ENCODE measurements at places on chromosomes 13 and 19. TPM values are rescaled to one million over a fixed set of nuclear protein-coding genes. Genes with fewer than 3 reads are reported as not detected.

DNA sequence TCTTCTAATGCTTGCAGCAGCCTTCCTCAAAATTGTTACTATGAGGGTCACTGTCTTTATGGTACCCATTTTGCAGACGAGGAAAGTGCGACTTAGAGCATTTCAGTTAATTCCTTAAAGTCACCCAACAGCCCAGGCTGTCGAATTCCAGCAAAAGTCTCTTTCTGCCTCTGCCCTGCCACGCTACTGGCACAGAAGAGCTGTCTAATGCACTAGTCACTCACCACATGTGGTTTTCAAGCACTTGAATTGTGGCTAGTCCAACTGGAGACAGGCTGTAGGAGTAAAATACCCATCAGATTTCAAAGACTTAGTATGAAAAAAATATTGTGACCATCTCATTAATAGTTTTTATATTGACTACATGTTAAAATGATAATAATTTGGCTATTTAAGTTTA lies 1.7 kb downstream of the FPR1 start:
- no peak for ATAC-seq

- no peak for ATAC-seq
Observed at GRCh38 chr19:32316034-32316433, 29.4 kb upstream of the ZNF507 start.

DNA sequence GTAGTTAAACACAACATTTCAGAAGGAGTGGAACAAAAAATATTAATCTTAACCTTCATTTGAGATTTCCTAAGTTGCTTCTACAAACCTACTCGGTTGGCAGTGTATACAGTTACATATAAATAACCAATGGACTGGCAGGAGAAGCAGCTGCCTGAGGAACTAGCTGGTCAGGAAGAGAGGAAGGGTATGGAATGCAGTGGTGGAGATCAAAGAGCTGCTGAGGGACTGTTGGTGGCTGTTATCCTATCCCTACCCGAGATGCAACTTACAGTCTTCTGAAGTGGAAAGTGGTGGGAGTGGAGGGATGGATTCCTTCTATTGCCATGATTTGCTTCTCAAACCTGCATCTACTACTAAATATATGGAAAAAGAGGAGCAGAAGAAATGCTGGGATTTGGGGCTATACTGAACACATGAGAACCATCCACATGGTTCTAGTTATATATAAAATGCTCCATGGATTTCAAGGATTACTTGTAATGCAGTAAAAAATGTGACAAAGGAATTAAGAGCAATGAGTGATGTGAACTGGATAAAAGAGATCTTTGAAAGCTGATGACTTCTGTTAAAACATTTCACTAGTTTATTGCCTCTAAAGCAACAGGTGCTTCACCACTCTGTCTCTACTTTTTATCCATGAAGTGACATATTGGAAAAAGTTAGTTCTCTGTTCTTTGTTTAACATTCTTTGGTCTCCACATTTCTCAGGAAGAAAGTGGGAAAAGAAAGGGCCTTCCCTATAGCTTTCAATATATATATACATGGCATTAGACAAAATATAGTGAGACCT lies 29.9 kb downstream of the MICU2 start:
- ATAC-seq = no peak

DNA sequence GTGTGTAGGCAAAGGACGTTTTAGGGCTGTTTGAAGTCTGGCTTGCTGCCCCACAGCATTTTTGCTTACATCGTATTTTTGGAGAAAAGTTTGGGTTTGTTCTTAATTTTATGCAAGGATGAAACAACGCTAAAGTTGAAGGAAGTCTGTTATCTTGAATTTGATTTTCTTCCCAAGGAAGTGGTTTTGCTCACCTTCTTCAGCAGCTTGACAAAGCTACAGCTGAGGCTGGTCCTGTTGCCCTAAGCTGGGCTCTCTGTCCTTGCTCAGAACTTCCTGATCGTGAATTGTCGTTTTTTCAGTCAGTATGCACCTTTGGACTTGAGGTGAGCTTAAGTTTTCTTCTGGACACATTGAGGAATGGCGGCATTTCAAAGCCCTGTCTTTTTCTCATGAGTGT lies 62.1 kb upstream of the GSX1 start:
- ATAC-seq = no peak

Gene C1QTNF9B
- total RNA-seq = 2.6 TPM

DNA sequence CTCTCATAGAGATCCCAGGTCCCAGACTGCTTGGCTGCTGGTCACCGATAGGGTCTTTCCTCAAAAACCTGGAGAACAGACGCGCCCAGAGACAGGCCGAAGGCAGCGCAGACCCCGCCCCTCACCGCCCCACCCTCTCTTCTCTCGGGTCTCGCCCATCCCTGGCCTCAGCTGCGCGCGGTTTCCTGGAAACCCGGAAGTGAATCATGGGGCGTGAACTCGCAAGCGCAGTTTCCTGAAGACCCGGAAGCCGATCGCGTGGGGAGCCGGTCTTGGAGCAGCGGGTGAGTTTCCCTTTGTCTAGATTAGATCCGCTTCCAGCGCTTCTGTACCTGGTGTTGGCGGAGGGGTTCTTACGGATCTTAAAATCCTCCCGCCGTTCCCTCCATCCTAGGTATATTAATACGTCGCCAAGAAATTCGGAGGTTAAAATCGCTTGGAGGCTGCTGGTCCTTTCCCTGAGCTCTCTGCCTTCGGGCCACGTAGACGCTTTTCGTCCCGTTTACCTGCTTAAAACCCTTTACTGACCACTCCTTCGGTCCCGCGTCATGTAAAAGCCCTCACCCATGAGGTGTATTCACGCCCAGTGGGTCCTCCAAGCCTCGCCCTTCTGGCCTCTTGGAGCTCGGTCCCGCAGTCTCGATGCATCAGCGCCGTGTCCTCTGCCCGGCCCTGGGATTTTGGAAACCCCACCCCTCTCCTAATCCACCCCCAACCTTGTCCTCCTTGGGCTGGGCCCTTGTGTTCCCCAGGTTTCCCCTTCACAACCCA lies at the start of gene ZNF578:
Gene ZNF578, plus strand, starts transcription at position 230 of the 771 bp plus-strand sequence. CDS start 48,293 bp downstream, outside the sequence.
- peak; percentile 79 for ATAC-seq

DNA sequence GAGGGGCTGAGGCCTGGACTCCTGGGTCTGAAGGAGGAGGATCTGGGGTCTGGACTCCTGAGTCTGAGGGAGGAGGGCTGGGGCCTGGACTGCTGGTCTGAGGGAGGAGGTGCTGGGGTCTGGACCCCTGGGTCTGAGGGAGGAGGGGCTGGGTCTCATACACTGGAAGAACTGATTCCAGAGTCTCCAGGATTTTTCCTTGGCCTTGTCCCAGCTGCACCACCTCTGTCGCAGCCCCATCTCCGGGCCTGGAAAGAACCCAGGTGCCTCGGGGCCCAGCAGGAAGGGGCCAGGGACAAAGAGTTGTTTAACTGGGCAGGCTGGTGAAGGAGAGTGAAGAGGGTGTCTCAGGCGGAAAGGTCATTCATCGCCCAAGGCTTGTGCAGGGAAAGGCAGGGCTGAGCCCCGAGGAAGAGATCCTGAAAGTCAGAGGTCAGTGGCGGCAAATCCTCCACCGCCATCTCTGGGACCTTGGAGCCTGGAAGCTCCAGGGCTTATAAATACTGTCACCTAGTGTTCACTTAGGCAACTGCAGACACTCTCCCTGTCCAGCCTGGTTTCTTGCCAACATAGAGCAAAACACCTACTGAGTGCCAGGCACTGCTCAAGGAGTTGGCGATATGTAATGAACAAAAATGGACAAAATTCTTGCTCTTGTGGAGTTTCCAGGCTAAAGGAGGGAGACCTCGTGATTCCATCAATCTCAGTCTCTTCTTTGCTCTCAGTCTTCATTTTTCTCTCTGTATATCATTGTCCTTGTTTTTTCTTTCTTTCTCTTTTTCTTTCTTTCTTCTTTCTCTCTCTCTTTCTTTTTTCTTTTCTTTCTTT lies 4.4 kb upstream of the KCNN4 start:
- peak; percentile 65 for ATAC-seq

DNA sequence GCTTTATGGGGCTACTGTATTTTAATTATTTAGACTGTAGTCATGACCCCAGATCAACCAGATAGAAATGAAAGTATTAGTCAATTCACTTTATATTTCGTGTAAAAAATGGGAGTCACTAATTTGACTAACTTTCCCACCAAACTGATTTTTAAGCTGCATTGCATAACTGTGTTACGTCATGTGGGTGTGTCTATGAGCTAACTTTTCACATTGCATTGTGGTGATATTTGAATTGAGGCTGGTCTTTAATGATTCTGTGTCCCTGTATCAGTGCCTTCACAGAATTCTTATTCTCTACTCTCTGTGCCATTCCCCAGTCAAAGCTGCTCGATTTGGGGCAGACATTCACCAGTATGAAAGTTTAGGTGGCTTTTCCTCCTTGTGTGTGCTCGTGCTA lies 172.7 kb upstream of the MAB21L1 start:
- no peak for ATAC-seq

DNA sequence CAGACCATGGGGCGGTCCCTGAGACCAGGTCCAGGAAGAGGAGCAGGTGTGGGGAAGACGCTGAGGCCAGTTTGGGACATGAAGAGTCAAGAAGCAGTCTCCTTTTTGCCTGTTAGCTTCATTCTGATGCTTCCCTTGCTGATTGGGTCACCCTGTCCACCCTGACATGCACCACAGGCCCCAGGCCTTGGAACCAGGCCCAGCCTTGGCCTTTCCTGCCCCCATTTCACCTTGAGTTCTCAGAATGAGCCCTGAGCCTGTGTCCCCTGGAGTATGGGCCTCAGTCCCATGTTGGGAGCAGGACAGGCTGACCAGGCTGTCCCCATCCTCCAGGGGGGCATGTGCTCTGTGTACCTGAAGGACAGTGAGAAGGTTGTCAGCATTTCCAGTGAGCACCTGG lies 4.9 kb upstream of the TIMM50 start:
- no peak for ATAC-seq

Gene GJB2
- total RNA-seq = 57.5 TPM

DNA sequence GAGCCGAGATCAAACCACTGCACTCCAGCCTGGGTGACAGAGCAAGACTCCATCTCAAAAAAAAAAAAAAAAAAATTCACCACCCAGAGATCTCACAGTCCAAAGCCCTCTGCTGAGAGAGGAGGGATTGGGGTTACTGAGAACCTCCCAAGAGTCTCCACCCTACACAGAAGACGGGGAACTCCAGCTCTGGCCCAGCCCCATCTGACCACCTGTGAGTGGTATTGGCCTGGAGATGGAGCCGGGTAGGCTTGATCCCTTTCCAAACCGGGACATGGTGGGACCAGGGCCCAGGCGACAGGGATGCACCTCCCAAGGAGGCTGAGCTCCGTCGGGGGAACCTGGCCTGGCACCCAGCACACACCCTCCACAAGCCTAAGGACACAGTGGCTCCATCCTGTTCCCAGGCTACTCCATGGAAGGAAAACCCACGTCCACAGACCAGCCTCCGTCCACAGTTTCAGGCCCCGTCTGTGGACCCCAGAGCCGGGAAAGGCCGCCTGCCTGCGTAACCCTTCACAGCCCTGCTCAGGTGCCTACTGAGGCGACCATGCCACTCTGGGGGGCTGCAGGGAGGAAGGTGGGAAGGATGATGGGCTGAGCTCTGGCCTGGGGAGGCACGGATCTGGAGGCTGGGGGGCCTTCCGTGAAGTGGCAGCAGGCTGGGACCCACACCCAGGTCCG lies 1.8 kb downstream of the TMEM259 start:
- no peak for ATAC-seq

Gene LILRA1
- 0.85 TPM for total RNA-seq

DNA sequence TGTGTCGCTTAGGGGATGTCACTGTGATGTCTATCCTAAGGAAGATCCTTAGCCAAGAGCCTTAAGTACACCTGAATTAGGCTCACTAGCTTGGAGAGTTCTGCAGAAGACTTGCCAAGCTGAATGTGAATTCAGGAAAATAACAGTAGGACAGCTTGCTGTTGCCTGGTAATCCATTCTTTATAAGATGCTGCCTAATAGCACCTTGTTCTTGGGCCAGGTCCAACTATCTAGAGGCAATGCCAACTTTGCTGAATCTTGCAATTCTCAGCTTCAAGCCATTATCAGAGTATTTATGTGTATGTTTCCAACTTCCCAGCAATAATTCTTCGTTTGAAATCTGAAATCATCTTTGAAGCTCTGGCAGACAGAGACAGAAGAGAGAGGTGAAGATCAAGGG lies 102.8 kb downstream of the PCDH17 start:
- no peak for ATAC-seq

Gene CDC42EP5
- 4.2 TPM for total RNA-seq

Gene LGALS14
- total RNA-seq = not detected

DNA sequence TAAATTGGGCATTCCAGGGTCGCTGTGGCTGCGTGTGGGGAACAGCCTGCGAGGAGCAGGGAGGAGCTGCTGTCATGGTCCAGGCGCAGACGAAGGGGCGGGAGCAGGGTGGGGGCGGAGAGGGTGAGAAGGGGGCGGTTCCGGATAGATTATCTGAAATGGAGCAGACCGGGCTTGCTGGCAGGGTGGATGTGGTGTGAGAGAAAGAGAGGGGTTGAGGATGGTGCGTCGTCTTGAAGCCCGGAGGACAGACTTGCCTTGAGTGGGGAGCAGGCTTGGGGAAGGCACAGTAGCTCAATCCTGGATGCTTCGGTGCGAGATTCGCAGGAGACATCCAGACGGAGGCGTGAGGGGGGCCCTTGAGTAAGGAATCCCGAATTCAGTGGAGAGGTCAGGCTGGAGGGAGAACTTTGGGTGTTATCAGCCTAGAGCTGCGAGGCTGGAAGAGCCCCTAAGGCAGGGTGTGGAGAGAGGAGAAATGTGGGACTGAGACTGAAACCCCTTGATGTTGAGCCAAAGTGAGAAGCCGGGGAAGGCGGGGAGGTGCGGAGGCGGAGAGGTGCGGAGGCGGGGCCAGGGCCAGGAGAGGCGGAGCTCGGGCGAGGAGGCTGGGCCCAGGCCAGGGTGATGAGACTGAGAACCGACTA lies 40.6 kb downstream of the DPF1 start:
- peak; percentile 78 for ATAC-seq

DNA sequence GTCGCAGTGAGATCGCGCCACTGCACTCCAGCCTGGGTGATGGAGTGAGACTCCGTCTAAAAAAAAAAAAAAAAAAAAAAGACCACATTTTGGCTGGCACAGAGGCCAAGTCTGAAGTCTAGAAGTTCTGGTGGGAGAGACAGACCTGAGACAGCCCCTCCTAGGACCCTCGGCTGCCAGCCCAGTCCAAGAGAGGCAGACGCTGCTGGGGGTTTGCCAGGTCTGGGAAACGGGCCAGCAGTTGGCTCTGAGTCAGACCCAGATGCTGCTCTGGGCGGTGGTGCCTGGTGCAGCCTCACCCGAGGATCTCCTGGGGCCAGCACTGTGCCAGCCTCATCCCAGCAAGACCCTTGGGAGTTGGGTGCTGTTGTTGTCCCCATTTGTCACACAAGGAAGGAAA lies 5.8 kb downstream of the FCHO1 start:
- ATAC-seq = no peak

All from gastroesophageal sphincter (tissue), 4 donors.